ENCODE measurements at places on chromosomes 3 and 15. TPM values are rescaled to one million over a fixed set of nuclear protein-coding genes. Genes with fewer than 3 reads are reported as not detected.

GPR62 gene
- not detected for total RNA-seq

TNNC1 gene
- not detected for total RNA-seq

SLC9C1 gene
- total RNA-seq = not detected

TEX55 gene
- total RNA-seq = not detected

CLK3 gene
- total RNA-seq = 133 TPM

DAZL gene
- 0.14 TPM for total RNA-seq

ZDHHC19 gene
- not detected for total RNA-seq

TMEM266 gene
- total RNA-seq = not detected

TF gene
- total RNA-seq = 0.44 TPM

DLL4 gene
- 9.4 TPM for total RNA-seq

ADGRG7 gene
- total RNA-seq = not detected

DCLK3 gene
- total RNA-seq = not detected

CXCR6 gene
- 0.22 TPM for total RNA-seq

RTP3 gene
- not detected for total RNA-seq

PODXL2 gene
- total RNA-seq = 0.88 TPM

IMPG2 gene
- 0.14 TPM for total RNA-seq

FAM174B gene
- 1.3 TPM for total RNA-seq

TERB2 gene
- not detected for total RNA-seq

ILDR1 gene
- total RNA-seq = not detected

ERICH6 gene
- total RNA-seq = 0.14 TPM

AMIGO3 gene
- total RNA-seq = 2.1 TPM

GNAT1 gene
- not detected for total RNA-seq

CCR9 gene
- total RNA-seq = not detected

DOCK3 gene
- total RNA-seq = 0.22 TPM

COL6A5 gene
- total RNA-seq = 0.14 TPM

KBTBD13 gene
- not detected for total RNA-seq

MRAS gene
- total RNA-seq = 42.2 TPM

XYLB gene
- total RNA-seq = 5.5 TPM

CAPN3 gene
- total RNA-seq = 2.0 TPM

PTH1R gene
- total RNA-seq = not detected

FAM227B gene
- 2.0 TPM for total RNA-seq

PLSCR2 gene
- not detected for total RNA-seq

DUOXA2 gene
- total RNA-seq = not detected

C3orf20 gene
- under 0.01 TPM for total RNA-seq
